Left colon (tissue), 2 donors: ENCODE measurements at places on chromosomes 3 and 15. TPM values are rescaled to one million over a fixed set of nuclear protein-coding genes. Genes with fewer than 3 reads are reported as not detected.

DNA sequence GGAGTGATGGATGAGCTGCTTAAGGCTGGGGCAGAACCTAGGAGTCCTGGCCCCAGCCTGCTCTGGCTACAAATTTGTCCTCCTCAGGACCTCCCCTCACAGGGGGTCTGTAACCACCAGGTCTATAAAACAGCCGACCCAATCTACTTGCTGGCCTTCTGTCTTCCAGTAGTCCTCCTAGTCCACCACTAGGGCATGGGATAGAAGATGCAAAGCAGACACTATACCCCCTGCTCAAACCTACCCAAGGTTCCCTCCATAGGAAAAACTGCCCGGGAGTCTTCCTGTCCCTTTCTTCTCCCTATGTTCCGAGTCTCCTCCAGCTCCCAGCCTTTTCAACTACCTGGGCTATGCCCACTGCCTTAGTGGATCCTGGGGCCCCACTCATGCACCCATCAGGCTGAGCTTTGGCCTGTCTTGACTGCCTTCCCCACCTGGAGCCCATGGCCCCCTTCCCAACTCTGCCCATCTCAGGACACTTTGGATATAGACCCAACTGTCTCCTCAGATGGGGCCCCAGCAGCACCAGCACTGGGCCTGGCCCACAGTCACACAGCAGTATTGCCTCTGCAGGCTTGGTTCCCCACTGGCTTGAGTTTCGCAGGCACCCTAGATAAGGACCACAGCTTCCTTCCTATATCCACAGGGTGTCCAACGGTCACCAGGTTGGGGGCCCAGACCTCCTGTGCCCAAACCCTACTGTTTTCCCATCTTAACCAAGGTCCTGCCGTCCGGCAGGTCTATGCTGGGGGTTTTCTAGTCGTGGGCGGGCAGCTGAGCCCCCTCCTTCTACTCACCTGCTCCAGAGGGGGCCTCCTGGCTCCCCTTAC, 1.1 kb downstream of the HYAL3 start:
- DNase-seq = no peak

GRCh38 chr15:88909956-88910831, 3.0 kb downstream of the MFGE8 start:
- no peak for DNase-seq

Gene POC1A
- total RNA-seq = 7.4 TPM

DNA sequence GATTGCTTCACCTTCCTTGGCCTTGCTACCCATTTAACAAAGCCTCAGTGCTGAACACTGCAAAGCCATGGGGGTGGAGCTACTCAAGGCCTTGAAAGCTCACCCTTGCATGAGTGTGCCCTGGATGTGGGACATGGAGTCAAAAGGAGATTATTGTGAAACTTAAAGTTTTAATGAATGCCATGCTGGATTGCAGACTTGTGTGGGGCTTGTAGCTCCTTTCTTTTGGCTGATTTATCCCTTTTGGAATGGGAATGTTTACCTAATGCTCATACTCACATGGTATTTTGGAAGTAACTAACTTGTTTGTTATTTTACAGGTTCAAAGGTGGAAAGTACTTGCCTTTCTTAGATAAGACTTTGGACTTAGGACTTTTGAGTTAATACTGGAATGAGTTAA, 538.5 kb upstream of the NECTIN3 start:
- no peak for DNase-seq

- DNase-seq = no peak
These were observed 347.9 kb upstream of the STAC start for GRCh38 chr3:36032180-36033047.

DNA sequence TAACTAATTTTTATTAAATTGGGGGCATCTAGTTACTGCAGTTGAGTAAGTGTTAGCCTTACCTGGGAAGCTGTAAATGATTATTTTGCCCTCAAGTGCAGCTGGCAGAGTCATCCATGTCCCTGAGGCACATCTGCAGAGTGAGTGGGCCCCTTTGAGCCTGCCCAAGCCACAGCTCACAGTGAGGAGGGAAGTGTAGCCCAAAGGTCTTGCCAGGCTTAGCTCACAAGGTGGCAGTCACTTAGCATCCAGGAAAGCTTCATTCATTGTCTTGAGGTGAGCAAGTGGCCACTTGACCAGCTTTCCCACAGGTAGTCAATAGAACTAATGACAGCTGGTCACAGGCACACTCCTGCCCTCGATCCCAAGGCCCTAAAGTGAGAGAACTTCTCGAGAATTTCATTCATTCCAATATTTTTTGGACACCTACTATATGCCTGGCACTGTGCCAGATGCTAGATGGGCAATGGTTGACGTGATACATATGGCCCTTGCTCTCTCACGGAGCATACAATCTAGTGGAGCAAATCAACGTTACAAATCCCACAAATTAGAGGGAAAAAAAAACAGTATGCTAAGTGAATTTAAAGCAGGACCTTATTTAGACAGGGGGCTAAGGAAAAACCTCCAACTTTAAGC, 163.3 kb upstream of the IL12A start:
- DNase-seq = no peak

DNA sequence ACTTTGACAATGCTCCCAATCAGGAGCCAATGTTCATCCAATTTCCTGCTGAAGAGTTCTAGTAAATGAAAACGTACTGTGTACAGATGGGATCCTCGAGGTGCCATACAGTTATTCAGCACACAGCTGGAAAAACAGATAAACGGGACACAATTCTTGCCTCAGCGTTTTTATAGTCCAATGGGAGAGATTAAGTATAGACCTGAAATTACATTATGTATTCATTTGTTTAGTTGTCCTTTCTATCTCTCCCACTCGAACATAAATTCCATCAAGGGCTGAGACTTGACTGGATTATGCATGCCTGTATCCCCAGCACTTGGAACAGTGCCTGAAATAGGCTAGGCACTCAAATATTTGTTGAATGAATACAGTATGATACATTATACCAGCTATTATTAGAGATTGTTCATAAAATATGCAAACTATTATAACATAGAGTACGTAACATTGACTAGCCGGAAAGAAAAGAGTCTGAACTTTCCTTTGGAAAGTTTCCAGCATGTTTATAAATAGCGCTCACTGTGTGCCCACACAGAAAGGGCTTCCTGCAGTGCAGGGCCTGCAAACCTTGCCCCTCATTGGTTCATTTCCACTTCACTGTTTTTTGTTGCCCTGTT, 27.4 kb upstream of the SNTN start:
- DNase-seq = no peak

- peak; percentile 62 for DNase-seq
These were observed 6.2 kb upstream of the CTDSPL start for GRCh38 chr3:37855363-37855970.

DNA sequence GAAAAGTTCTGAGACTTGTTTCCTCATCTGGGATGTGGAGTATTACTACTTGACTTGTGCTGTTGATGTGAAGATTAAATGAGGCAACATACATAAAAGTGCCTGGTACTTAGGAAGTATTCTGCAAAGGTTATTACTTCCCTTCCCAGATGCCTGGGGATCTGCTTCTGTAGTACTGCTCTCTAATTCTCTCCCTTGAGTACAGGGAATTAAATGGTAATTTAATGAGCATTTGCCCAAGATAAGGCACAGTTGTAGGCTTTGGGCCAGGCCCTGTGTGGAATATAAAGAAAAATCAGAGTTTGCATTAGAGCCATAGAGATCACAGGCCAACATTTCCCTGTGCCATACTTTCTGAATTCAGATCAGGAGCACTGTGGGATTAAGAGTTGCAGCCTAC, 84.4 kb downstream of the LARS2 start:
- DNase-seq = no peak

Gene ARGFX
- total RNA-seq = not detected

- DNase-seq = no peak
These were observed 278.0 kb upstream of the NECTIN3 start for GRCh38 chr3:110793611-110794010.

Gene ATP2B2
- total RNA-seq = not detected

DNA sequence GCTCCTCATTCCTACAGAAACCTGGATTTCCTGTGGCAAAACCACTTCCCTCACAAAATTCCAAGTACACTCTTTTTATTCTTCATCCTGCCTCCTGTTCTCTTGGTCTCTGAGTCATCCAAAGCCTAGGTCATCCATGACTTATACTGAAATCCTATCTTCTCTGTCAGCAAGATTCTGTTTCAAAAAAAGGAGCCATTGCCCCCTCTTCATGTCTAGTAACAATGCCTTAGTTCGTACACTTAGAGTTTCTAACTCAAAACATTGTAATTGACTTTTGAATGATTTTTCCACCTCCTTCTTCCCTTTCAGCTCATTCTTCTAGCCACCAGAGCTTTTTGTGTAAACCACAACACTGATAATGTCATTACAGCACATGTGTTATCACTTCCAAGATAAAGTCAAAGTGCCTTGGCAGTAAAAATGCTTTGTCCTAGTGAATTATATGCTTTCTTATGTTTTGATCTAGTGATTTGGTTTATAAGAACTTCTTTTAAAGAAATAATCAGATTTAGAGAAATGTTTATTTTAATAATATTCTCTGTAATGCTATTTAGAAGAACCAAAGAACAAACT, 256.5 kb upstream of the NECTIN3 start:
- no peak for DNase-seq

GRCh38 chr3:15753056-15753710, 44.6 kb downstream of the ANKRD28 start:
- DNase-seq = no peak

- no peak for DNase-seq
These were observed 11.8 kb downstream of the PLXNA1 start for GRCh38 chr3:126994661-126995245.

DNA sequence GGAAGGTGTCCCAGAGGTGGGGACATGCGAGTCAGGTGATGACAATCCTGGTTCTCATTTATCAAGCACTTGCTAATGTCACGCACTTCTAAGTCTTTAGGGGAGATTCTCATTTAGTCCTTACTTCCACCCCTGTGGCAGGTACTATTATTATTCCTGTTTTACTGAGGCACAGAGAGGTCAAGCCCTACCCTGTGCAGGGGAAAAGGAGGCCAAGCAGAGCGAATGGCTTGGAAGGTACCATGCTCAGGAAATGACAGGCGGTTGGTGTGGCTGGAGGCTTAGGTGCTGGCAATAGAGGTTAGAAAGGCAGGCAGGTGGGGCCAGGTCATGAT, 268.9 kb downstream of the UACA start:
- DNase-seq = no peak

- DNase-seq = no peak
These were observed 679 bp upstream of the MYD88 start for GRCh38 chr3:38137615-38138348.

- DNase-seq = no peak
These were observed 1.3 kb downstream of the NME9 start for GRCh38 chr3:138328341-138328740.

Gene ALDH1L1
- 26.7 TPM for total RNA-seq

Gene CFAP44
- 9.9 TPM for total RNA-seq

DNA sequence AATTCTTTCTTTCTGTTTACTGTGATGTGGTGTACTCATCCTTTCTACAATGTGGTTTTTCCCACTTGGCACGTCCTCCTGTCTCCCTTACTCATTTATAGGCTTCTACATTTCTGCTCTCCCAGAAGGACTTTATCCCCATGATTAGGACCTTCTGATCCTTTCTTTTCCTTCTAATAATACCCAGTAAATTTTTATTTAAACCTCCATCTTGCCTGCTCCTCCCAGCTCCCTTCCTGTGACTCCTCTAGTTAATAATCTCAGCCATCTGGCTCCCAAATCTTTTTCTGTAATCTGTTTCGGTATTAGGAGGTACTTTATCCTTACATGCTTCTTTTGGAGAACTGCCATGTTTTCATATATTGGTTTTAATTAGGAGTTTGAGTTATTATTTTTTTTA, 11.2 kb upstream of the P2RY1 start:
- DNase-seq = no peak

Gene CKMT1A
- total RNA-seq = 229 TPM

DNA sequence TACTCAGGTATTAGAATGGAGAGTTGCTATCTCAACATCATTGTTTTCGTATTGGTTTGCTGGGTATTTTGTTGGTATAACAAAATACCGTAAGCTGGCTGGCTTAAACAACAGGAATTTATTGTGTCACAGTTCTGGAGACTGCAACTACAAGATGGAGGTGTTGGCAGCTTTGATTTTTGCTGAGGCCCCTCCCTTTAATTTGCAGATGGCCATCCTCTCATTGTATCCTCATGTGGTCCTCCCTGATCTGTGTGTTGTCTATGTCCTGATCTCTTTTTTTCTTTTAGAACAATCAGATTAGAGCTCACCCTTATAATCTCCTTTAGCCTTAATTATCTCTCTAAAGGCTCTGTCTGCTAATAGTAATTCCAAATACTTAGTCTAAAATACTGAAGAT, 299.8 kb upstream of the GOLIM4 start:
- DNase-seq = no peak

- no peak for DNase-seq
These were observed 23.4 kb downstream of the GOLIM4 start for GRCh38 chr3:168072323-168072650.

- DNase-seq = no peak
These were observed 76.1 kb downstream of the SYNPR start for GRCh38 chr3:63354160-63354559.

Gene CTXND1
- 0.42 TPM for total RNA-seq

DNA sequence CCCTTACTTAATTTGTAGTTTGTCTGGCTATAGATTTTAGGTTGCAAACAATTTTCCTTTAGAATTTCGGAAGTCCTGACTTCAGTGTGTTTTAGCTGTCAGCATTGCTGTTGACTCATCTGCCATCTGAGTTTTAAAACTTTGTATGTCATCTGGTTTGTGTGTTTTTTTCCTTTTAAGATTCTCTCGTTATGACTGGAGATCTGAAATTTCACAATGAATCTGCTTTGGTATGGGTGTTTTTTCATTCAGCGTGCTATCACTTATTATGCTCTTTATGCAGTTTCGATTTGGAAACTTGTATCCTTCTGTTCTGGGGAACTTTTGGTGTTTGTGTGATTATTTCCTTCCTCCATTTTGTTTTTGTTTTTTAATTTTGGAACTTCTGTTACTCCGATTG, 53.7 kb upstream of the ZNF280D start:
- DNase-seq = no peak
